Stimulated activated CD4-positive, alpha-beta T cell treated with anti-CD3 and anti-CD28 coated beads, Interleukin-12 subunit alpha, Interleukin-12 subunit beta, amount 100 ng/mL, for 4 hours (primary cell): ENCODE measurements at places on chromosomes 5 and 9.

- DNase-seq = no peak
Measured at GRCh38 chr5:131220566-131220965, 43.3 kb upstream of the CDC42SE2 start.

DNA sequence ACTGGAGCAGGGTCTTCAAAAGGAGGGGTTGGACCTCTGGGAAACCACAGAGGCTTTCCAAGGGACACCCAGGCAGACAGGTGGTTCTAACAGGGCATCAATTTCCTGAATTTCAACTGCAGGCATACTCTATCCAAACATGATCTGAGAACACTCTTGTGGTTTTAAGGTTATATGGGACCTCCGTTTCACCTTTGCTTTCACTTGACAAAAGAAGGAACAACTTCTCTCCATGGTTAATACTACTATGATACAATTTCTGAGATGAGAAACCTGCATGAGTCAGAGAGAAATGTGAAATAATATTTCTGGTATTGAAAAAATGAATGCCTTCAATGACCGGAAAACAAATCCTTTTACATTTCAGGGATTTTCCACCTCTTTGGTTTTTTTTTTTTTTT, 28.0 kb upstream of the ERAP1 start:
- no peak for DNase-seq

DNA sequence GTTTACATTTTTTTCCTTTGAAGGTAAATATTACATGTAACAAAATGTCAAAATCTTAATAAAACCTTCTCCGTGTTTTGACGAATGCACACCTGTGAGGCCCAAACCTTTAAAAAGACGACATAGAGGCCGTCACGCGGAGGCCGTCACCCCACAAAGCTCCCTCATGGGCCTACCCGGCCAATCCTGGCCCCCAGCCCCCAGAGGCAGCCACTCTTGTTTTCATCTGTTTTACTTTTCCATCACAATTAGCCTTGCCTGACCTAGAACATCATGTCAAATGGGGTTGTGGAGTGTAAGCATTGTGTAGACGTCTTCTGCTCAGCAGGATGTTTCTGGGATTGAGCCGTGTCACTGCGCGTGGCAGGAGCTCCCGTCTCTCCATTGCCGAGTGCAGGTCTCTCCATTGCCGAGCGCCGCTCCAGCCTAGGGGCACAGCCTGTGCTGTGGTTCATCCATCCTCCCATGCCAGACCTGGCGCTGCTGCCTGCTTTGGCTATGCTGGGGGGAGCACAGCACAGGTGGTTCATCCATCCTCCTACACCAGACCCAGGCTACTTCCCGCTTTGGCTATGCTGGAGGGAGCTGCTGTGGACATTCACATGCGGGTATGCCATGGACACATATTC, 52.2 kb upstream of the IRX4 start:
- no peak for DNase-seq

DNA sequence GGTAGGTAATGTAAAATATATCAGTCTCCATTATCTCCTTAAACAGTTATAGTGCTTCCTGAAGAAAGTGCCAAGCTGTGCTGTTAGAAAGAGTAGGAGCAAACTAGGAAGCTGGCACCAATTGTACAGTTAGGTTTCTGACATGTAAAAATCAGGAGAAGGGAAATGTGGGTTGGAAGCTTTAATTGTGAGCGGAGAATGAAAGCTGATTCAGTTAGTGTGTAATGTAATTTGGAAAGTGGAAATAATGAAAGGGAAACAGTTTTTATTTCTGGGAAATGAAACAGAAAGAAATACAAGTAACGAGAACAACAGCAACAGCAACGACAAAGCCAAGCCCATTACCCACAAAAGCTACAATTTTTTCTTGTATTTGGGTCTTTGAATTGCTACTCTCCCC, 48.8 kb upstream of the JAK2 start:
- DNase-seq = no peak

DNA sequence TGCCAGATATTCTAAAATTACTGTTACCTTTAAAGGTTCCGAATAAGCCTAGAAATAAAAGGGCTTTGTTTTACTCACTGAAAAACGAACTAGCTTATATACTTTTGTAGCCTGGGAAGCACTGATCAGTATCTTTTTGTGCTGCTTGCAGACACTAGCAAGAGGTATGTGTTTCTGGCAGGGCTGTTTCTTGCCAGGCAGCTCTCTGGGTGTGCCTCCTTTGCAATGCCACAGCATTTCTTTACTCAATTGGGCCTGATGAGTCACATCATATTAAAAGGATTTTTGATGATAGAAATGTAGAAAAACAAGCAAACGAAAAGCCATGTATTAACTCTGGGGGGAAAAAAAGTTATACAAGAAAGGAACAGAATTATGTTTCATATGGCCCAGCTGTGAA, 35.6 kb downstream of the CD180 start:
- DNase-seq = no peak

- DNase-seq = no peak
Measured at GRCh38 chr5:177405312-177405711, 4.1 kb downstream of the F12 start.

DNA sequence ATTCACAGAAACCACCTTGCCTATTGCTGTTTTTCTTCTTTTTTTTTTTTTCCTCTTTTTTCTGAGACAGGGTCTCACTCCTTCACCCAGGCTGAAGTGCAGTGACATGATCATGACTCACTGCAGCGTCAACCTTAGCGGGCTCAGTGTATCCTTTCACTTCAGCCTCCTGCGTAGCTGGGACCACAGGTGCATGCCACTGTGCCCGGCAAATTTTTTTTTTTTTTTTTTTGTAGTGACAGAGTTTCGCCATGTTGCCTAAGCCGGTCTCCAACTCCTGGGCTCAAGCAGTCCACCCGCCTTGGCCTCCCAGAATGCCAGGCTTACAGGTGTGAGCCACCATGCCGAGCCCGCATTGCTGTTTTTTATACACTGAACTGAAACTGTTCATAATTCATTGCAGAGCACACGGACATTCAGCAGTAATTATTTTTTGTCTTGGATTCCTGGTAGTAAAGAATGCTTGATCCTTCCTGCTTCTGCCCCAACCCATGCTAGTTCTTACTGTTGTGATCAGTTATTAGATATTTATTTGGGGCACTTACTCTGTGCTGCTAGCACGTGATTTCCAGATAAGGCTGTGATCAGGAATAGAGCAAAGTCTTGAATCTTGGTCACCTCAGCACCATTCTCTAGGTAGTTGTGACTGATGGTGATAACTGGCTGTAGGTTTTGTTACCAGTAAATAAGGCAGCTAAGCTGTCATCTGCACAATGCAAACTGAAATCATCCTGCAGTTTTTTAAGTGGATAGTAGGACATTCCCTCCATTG, 14.0 kb downstream of the MAP3K1 start:
- peak; percentile 51 for DNase-seq

DNA sequence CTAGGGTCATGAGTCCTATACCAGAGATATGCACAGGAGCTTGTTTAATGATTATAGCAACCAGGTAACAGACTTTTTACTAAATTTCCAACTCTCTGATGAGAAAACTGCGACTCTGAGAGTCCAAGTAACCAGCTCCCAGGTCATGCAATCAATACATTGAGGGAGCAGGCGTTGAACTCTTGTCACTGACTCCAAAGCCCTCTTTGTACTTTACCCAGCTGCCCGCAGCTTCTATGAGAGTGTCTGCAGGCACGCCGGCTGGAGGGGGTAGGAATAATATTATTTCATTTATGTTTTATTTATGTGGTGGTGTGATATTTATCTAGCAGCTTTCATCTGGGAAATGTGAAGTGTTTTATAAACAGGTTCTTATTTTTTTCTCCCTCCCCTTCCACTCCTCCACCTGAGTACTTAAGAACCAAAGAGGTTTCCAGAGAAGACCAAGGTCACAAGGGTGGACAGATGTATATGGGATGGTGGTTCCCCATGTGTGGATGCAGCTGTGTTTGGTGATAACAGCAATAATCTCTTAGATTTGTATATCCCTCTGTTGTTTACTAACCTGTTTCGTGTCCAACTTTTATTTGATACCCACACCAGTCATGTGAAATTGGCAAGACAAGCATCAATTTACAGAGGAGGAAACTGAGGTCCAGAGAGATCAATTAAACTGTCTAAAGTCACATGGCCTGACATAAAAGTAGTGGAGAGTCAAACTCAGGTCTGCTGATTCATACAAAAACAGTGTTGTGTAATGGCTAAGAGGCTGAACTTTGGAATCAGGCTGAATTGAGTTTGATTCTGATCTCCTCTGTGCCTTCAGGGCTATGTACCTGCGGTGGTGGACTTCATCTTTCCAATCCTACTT, 140.2 kb upstream of the TRIM32 start:
- DNase-seq = no peak
